MG63 (cell line): ENCODE measurements at places on chromosomes 3 and 15.

DNA sequence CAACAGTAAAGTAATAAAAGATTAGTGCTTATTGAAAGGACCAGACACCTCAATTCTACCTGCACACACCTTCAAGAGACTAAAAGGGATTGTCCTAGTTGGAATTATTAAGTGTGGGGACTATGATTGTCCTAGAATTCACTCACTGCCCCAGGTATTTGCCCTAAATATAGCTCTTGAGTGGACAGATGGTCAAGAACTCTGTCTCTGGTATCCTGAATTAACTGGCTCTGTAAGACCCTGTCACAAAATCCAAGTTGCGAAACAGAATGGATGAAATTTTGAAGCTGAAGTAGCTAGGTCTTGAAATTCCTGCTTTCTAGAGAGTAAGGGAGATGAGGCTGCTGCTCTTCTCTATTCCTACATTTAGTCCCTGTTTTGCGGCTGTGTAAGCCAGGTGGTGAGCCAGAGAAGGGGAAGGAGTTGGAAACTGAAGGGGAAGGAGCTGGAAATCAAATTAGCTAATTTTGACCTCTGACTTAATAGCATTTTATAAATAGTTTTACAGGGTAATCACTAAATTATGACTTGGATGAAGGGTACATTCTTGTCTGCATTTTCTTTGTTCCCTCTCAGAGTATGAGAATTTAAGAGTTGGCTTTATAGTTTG lies 34.5 kb downstream of the KBTBD12 start:
- DNase-seq: no peak

- DNase-seq: no peak
Measured at GRCh38 chr3:171013822-171014748, 12.4 kb downstream of the SLC2A2 start.

GRCh38 chr3:71136276-71136675 lies 447.3 kb downstream of the FOXP1 start:
- no peak for DNase-seq

GRCh38 chr15:50106457-50106856 lies 12.6 kb downstream of the ATP8B4 start:
- no peak for DNase-seq

DNA sequence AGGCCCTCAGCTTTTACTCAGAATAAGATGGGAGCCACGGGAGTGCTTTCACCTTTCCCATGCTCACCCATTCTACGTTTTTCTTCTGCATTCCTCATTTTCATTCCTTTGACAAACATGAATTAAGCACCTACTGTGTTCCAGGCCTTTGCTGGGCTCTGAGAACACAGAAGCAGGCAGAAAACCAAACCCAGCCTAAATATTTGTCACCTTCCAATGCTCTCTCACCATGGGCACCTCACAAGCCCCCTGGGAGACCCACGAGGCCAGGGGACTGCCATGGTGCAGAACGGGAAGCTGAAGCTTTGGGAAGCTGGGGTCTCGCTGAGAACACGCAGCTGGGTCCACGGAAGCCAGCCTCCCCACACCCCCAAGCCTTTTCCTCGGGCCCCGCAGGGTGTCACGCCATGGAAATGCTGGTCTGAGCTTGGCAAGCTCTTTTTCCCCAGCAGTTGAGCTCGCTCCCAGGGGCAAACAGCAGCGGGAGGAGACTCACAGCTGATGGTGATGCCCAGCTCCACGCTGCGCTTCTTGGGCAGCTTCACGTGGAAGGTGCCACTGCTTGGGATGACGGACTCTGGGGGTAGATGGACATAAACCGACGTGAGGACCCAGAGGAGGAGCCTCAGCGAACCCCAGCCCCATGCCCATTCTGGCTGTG lies 27.7 kb downstream of the GRIP2 start:
- DNase-seq: no peak

- DNase-seq: no peak
Measured at GRCh38 chr3:184015381-184016019, 2.2 kb downstream of the ABCC5 start.

GRCh38 chr3:55467099-55467498 lies 20.0 kb downstream of the WNT5A start:
- no peak for DNase-seq

DNA sequence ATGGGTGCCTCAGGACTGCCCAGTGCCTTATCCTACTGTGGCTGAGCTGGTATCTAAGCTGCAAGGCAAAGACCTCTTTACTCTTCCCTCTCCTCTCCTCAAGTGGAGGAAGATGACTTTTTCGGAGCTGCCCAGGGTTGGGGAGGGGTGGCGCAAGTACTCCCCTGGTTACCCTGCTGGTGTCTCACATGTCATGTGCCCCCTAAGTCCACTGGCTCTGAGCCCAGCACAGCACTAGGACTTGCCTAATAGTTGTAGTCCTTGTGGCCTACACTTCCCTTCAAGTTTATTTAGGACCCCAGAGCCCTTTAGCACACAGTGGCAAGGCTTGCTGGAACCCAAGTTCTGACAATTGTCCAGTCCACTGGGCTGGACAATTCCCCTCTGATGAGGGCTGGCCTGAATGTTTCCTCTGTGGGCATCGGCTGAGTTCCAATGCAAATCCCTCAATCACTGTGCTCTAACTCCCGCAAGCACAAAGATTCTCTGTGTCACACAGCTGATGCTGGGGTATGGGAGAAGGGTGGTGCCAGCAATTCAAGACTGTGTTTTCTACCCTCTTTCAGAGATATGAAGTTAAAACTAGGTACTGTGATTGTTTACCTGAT lies 60.4 kb downstream of the UQCC5 start:
- no peak for DNase-seq

GRCh38 chr3:73115806-73116205 lies 54.3 kb downstream of the EBLN2 start:
- DNase-seq: no peak

GRCh38 chr3:158057666-158058065 lies 48.6 kb downstream of the SHOX2 start:
- DNase-seq: no peak

DNA sequence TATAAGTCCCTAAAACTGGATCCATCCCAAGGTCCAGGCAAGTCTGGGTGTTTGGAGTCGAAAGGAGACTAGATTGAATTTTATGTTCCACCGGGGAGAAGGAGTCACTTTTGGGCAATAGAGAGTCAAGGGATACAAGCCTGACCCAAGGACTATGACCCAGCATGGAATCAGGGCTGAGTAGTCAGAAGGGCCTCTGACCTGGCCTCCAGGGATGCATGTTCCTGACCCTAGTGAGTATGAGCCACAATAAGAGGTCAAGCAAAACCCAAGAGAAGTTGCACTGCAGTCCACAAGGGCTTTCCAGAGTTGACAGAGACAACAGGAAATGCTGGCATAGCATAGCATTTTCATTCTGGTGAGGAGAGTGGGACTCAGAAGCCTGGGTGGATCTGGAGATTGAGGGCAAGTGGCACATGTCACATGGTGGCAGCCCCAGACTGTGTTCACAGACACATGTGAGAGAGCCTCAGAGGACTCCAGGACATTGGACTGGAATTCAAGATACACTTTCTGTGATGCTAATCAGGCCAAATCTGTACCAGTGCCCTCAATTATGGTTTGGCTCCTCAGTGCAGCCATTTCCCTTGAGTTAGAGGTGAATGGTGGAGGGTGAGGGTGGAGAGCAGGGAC lies 66.9 kb downstream of the TFG start:
- no peak for DNase-seq

DNA sequence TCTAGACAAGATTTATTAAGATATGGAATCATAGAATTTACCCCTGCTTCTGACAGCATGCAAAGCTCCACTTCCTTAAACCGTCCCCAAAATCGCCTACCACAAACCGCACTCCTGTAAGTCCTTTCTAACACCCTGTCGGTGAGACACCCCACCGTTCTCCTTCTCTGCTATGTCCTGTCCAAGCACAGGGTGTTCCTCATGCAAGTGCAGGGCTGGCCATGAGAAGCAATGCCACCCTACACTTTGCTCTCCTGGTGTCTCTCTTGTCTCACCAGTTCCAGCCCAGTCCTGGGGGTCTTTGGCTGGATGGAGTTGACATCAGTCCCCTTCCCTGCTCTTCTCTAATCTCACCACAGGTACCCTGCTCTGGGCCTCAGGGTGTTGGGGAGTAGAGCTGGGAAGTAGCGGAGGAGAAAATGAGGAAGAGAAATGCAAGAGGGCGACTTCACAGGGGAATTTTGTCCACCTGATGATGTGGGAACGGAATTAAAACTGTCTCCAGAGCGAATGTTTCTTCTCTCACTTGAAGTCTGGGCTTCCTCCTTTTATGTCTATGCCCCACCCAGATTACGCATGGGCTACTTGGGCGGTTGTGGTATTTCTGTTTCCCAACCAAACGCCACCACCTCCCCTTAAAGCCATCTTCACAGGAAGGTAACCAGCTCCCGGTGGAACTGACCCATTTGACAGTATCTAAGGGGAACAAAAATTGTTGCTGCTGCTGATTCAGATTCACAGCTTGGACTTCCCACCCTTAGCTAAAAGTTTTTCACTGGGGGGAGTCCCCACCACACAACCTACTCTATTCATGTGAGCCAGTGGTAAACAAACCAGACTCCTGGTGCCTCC lies 49.9 kb downstream of the CASR start:
- DNase-seq: no peak

- peak; percentile 90 for DNase-seq
Measured at GRCh38 chr3:69739204-69740102, at the start of gene MITF. MITF (plus strand) TSS chr3:69739464; CDS start chr3:69739598, 134 bp downstream.

DNA sequence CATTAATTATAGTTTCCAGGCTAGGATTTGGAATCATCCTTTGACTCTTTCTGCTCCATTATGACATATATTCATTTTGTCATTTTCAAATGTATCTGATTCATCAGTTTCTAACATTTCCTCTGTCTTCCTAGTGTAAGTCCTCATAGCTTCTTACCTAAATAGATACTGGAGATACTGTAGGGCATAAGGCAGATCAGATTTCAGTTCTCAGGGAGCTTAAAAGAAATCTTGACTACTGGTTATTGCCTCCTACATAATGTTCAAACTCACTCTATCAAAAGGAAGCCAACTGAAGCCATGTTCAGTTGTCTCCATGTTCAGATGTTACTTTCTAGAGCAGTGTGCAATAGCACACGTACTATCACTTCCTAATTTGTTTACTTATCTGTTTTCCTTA lies 29.6 kb upstream of the CTDSPL2 start:
- DNase-seq: no peak

- DNase-seq: no peak
Measured at GRCh38 chr3:13289771-13290285, 130.3 kb downstream of the NUP210 start.

GRCh38 chr15:32994810-32995424 lies 199.6 kb downstream of the FMN1 start:
- DNase-seq: no peak

- no peak for DNase-seq
Measured at GRCh38 chr3:136463170-136463569, 213.0 kb downstream of the PCCB start.

GRCh38 chr3:152617609-152618008 lies 217.3 kb upstream of the P2RY1 start:
- DNase-seq: no peak

DNA sequence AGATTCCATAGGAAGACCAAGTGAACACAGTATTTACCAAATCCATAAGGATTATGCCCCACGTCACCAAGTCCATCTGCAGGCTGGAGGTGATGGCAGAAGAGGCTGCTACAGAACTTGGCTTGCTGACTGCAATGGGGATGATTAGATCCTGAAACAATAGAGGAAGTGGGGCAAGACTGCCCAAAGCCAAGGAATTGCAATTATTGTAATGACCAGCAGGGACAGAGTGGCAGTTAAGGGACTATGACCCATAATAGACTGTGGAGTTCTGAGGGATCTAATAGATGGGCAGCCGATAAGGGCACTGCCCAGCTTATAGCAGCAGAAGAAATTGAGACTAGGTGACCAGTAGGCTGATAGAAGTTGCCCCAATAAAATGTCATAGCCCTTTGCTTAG lies 108.4 kb downstream of the MINAR1 start:
- no peak for DNase-seq

GRCh38 chr3:126886217-126886616 lies 96.7 kb upstream of the PLXNA1 start:
- no peak for DNase-seq

DNA sequence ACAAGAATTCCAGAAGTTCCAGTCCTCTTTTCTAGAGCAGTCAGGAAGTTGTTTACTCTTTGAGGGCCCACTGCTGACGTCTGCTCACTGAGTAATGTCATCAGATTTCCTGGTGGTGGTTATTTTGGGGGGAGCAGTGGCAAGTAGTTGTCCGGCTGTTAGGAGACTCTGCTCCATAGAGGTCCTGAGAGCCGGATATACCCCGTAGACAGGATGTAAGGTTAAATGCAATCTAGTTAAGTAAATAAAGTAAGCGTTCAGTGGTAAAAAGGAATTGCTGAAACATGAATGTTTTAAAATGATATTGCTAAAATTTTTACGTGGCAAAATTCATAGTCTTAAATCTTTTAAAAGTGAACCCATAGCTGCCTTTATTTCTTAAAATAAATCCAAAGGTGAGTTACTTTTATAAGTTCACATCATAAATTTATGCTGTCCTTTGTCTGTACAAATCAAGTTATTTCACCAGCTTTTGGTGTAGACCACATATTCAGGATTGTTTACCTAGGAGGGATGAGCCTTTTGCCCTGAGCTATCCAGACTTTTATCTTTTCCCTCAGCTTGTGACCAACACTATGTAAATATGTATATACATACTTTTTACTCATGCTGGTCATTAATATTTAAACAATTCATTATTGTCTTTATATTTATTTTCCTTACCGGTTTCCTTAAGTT lies 65.8 kb downstream of the PDE8A start:
- DNase-seq: peak; percentile 58

DNA sequence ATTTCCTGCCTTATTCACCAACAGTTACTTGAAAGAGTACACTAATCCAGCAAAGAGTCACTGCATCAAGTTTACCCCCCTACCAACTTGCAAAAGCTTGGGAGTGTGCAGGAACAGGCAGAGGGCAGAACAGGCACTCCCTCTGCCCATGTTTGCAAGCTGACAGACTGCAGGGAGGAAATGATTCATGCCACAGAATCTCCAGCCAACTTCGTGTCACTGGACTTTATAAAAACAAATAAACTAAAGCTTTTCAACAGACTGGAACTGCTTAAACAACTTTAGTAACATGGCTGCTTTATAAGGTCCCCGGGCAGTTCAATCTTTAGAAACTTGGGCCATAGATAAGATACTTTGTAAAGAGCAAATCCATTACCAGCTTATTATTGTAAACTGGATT lies 129.5 kb downstream of the THRB start:
- DNase-seq: peak; percentile 83

- no peak for DNase-seq
Measured at GRCh38 chr3:66615643-66616301, 115.0 kb upstream of the LRIG1 start.

DNA sequence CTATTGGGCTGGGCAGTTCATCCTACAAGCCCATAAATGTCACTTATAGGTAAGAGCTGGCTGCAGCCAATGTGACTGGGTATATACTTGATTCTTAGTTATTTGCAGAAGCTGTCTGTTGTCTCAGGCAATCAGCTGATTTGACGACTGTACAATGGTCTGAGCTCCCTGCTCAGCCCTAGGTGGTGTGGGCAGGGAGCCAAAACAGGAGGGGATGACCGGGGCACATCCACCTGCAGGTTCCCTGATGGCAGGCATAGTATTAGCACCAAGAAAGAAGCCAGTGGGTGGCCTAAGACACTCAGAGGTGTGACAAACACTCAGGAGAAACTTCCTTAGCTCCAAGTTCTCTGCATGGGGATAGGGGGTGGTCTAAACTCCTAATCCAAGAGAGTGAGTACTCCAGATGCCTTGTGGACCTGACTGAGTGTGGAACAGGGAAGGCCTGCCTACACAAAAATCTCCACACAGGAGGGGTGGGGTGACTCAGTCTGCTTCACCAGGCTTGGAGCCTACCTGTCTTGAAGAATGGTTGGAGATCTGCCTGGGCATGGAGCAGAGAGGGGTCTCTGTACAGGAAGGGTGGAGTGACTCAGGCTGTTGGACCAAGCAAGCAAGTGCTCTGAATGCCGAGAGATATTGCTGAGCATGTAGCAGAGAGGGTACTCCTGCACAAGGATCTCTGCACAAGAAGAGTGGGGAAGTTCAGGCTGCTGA lies 690.4 kb upstream of the NAALADL2 start:
- DNase-seq: no peak
